OCI-LY7 (cell line): ENCODE measurements at places on chromosomes 1 and 21.
A peak's percentile ranks its signal among the peaks of the same experiment; 100 is the strongest.

DNA sequence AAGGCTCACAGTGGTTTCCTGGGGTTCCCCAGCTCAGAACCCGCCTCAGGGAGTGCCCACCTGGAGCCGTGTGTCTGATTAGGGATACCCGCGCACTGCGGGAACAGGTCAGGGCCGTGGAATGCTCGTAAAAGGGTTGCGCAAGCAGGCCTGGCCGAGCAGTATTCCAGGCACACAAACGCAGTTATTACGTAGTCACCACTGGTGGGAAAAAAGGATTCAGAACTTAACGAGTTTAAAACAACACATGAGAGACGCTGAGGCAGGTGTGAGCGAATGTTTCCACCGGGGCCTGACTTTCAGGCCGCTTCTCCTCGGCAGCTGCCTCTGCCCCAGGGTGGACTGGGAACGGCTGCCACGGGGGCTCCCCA lies 18.2 kb downstream of the PLCH2 start:
- peak; percentile 43 for DNase-seq

DNA sequence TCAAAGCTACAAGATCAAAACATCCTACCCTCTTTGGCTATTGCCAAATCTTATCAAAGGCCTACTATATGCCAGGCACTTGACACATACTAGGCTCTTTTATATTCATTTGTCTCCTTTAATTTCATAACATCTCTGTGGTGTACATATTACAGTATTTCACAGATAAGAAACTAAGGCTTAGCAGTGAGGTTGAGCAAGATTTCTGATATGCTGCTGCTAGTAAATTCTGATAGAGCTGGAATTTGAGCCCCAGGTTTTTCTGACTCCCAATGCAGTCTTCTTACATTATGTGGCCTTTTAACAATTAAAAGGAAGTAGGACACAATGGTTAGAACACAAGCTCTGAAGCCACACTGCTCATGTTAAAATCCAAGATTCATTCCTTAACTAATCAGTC lies 16.8 kb downstream of the CCDC185 start:
- no peak for DNase-seq

DNA sequence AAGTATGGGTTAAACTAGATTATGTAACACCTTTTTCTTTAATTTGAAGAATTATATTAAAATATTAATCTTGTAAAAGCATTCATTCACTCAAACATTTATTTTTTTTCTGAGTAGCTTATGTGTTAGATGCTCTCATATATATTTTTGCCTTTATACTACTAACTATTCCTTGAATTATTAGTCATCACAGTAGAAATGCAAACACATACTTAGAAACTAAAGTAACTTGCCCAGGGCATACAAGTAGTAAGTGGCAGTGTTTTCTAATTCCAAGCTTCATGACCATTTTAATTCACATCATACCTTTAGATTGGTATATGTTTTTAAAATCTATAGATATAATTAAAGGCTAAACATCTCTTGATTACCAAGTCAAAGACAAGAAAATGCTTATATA lies 1271.0 kb downstream of the BRINP3 start:
- no peak for DNase-seq

GRCh38 chr21:46161633-46162592 lies 6.5 kb upstream of the FTCD start:
- no peak for DNase-seq

GRCh38 chr1:233605205-233605604 lies 8.7 kb upstream of the KCNK1 start:
- DNase-seq: no peak

DNA sequence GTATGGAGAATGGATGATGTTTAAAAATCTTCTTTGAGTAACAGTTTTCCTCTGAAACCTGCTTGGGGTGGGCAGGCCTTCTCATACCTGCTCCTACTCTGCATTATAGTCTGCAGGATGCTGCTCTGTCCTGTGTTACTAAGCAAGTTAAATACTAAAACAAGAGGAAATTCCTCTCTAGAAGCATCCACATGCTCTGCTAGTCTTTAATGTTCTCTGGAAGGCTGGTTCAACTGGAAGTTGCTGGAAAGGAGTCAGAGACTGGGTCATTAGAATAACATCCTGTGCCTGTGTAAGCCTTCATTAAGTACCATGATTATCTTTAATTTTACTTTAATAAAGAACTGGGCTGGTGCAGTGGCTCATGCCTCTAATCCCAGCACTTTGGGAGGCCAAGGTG lies 5.8 kb downstream of the SELP start:
- DNase-seq: no peak

- DNase-seq: no peak
Observed at GRCh38 chr1:235018720-235019444, 109.8 kb downstream of the TOMM20 start.
